EL (cell line): ENCODE measurements at places on chromosomes 4 and X.
A peak's percentile ranks its signal among the peaks of the same experiment; 100 is the strongest.

GRCh38 chr4:57501720-57502119 lies 391.5 kb upstream of the IGFBP7 start:
- DNase-seq = peak; percentile 55

DNA sequence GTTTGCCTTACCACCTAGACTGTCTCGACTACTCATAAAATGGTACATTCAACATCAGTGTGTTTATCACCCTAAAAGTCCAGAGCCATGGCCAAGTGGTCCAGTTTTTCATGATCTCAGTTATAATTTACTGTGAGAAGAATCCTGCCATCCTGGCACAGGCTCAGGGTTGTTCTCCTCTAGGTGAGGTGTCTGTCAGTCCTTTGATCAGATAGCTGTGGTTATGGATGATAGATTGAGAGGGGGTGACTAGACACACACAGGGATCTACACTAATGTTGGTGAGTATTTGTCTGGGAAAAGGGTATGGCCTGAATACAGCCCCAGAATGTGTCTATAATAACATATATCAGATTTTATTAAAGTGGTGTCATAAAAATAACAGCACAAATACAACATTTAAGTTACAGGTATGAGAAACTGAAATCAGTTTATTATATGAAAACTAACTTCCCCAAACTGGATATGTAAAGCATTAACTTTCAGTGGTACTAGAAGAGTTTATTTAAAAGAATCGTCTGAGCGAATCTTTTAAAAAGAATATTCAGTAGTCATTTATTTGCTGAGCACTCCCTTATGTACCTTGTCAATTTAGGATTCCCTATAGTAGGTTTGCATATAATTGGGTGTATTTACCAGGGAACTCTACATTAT lies 93.3 kb downstream of the STIM2 start:
- DNase-seq = no peak

GRCh38 chr4:32135642-32136041 lies 1415.5 kb downstream of the PCDH7 start:
- DNase-seq = no peak

DNA sequence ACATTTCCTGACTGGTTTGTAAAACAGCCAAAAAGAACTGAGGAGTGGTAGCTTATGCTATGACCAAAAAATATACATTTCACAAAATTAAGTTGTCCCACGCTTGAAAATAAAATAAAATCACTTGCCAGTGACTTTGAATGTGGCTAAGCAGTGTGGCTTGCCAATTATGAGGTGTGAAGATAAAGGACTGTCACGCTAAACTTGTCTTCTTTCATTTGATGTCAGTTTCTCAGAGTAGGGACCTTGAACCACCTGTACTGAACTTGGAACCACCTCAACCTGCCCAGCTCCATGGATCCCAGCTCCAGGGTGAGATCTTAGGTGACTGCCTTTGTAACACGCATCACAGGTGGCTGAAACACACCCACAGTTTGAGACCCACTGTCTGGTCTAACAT lies 113.7 kb upstream of the TBL1X start:
- DNase-seq = no peak

- no peak for DNase-seq
Observed at GRCh38 chrX:120617996-120618630, 11.7 kb downstream of the C1GALT1C1 start.

- no peak for DNase-seq
Observed at GRCh38 chrX:50967736-50968135, 57.2 kb downstream of the BMP15 start.

- no peak for DNase-seq
Observed at GRCh38 chrX:150489359-150490015, 78.9 kb upstream of the MTM1 start.

DNA sequence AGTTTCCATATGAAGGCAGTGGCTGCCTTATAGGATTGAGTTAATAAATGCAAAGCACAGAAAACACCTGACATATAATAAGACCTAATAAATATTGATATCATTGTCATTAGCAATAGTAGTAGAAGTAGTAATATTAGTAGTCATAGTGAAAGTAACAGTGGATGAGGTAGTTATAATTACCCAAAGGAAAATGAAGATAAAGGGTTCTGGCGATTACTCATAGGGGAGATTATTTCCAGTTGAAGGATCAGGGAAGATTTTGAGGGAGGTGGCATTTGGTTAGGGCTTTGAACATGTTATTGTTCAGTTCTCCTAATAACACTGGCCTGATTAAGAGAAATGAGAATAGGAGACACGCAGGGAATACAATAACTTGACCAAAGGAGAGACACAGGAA lies 131.9 kb upstream of the GPRIN3 start:
- no peak for DNase-seq

DNA sequence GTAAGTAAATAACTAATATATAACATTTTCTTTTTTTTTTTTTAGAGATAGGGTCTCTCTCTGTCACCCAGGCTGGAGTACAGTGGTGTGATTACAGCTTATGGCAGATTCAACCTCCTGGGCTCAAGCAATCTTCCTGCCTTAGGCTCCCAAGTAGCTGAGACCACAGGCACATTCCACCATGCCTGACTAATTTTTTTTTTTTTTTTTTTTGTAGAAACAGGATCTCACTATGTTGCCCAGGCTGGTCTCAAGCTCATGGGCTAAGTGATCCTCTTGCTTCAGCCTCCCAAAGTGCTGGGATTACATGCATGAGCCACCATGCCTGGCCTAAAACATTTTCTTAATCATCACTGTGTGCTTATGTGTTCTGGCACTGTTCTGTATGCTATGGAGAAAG lies 32.8 kb downstream of the MGARP start:
- peak; percentile 71 for DNase-seq

- DNase-seq = peak; percentile 35
Observed at GRCh38 chrX:15564981-15565579, 35.7 kb downstream of the ACE2 start.

DNA sequence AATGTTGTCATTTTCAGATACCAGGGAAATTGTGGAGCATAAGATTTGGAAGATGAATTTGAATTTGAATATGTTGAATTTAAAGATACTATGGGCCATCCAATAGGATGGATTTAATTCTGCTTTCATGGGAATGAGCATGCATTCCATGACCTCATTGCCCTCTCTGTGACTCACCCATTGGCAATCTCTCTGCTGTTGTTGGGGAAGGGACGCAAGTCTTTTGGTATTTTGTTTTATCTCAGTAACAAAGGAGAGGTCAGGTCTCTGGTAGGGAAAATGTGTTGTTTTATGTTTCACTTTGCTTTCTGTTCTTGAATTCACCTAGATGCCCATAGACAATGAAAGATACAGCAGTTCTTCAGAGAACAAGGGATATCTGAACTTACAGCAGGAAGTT lies 42.1 kb upstream of the MAGEA4 start:
- DNase-seq = peak; percentile 86

- DNase-seq = peak; percentile 34
Observed at GRCh38 chr4:99723612-99724011, 66.0 kb upstream of the C4orf54 start.

DNA sequence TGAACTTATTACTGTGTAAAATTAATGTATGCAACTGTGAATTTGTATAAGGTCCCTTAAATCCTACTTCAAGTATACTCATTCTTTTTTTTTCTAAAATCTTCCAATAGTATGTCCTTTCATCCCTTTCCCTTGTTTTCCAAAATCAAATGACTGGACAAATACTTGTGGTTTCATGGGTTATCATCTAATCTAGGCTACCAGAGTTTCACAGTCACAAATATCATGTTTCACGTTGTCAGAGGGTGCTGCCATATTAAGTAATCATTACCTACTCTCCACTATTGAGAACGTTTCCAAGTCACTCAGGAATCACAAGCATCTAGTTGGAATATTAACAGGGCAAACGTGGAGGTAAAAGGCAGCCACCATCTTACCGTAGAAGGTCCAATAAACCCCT lies 1235.0 kb upstream of the TENM3 start:
- DNase-seq = peak; percentile 3

DNA sequence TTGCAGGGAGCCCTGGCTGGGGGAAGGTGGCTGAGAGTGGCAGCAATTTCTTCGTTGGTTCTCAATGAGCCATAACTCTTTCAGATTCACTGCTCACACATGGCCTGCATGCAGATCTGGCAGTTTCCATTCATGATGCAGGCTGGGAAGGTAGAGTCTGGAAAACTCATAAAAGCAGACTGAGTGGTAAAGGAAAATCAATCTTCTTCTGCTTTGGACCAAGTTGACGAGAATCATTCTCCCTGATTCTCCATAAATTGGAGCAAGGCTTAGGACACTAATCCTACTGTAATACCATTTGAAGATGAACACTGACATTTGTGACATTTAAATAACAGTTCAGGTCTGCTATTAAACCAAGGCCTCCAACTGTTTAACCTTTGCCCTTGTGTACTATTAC lies 35.3 kb upstream of the HAND2 start:
- no peak for DNase-seq

DNA sequence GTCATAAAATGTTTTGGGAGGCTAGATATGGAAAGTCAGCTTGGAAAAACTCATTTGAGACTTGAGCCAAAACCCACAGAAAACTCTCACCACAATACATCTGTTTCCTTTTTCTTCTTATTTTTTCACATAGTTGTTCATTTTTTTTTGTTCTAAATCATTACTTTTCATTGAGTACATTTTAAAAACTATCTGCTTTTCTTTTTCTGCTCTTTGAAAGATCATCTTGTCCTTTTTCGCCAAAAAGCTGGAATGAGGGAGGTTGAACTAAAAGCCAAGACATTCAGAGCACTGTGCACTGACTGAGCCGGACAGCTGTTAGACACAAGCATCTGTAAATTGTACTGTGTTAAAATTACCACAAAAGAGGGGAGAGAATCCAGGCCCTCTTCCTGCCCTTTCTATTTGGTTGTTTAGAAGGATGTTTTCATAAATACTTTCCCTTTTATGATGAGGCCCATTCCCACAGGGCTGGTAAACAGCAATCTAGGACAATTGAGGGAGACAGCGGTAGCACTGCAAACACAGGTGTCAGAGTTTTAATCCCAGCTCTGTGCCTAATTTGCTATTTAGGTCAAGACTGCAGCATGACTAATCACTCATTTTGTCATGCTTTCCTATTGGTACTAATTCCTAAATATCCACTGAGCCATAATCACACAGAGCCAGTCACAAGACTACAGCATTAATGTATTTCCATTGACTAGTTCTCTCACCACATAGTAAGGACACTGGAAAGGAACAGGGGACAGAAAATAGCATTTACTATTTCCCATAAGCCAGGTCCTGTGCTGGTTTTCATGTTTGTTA lies 7.3 kb upstream of the RNF150 start:
- no peak for DNase-seq

GRCh38 chr4:110009550-110009949 lies 96.9 kb downstream of the EGF start:
- DNase-seq = no peak

DNA sequence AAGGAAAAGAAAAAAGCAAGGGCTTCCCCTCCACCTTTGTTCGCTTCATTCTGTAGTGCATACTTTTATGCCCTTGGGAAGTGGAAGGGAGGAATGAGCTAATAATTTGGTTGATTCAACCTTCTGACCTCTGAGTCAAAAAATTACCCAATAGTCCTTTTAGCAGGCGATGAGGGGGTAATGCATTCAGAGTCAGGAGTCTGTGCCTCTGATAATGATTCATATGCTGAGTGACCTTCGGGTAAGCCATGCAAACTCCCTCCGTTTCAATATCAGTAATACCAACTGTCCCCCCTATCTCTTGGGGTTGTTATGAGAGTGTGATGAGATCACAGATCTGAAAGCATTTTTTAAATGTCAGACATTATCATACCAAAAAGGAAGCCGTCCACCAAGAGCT lies 41.6 kb upstream of the ACSL4 start:
- peak; percentile 87 for DNase-seq

DNA sequence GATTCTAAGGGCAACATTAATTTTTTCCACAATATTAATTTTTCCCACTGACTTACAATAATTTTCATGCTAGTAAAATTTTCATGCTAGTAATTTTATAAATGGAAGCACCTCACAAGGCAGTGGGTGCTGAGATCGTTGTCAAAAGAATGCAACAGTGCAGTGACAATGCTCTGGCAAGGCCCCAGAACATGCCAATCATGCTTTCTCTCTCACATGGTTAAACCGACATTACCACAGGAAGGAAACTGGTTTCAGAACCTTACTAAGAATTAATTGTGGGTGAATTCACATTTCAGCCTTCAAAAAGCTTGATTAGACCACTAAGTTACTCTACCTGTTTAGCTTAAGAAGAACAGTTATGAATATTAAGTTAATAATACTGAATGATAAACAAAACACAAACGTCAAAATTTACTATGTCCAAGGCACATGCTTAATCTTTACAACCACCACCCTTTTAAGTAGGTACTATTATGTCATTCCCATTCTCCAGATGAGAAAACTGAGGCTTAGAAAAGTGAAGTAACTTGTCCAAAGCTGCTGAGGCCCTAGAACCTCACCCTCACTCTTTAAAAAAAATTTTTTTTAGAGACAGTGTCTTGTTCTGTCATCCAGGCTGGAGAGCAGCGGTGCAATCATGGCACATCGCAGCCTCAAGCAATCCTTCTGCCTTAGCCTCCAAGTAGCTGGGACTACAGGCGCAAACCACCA lies 10.0 kb upstream of the OPHN1 start:
- DNase-seq = peak; percentile 76

- DNase-seq = no peak
Observed at GRCh38 chrX:15579778-15580747, 20.7 kb downstream of the ACE2 start.

- DNase-seq = peak; percentile 65
Observed at GRCh38 chrX:154443992-154444754, at the start of gene FAM50A. Gene FAM50A, plus strand, starts transcription at chrX:154444141. Its CDS starts 95 bp downstream, at chrX:154444236.
